MV-4-11 (cell line): ENCODE measurements at places on chromosomes 16 and 17.
A peak's percentile ranks its signal among the peaks of the same experiment; 100 is the strongest.

GRCh38 chr16:85194307-85195270 lies 82.3 kb upstream of the CIBAR2 start:
- no peak for DNase-seq

DNA sequence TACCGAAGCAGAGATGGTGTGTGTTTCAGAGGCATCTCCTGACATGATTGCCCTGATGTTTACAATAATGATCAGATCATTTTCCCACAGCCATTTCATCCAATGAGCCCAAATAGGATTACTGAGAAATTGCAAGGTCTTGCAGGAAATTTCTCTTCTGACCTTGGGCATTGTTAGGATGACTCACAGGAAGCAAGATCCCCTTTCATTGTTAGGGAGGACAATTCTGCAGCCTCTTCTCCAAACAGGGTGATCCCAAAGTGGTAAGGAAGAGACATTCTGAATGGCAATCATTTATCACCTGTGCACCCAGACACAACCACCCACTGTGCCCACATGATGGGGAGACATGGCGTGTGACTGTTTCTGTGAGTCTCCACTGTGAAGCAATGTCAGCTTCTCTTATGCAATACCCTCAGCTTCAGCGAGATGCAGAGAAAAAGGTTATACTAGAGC lies 306.7 kb upstream of the XYLT1 start:
- DNase-seq, result peak; percentile 5

DNA sequence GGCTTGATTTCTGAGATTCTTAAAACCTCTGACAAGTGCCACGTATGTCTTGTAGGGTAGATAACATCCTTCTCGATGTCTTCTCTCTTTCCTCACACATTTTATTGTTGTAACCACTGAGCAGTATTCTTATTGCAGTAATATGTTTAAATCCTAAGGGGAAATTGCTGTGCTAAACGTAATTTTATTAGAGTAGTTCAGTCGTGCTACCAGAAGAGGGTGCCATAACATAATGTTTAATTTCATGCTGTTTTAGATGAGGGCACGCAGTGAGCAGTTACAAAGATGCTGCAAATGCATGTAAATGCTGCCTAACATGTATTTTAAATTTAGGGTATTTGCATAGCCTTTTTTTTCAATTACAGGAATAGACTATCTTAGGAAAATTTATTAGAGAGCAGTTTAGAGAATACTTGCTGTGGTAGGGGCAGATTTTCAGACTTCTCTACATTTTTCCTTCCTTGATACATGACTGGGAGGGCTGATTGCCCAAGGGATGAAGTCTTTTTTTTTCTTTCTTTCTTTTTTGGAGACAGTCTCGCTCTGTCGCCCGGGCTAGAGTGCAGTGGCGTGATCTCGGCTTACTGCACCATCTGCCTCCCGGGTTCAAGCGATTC lies 51.7 kb downstream of the GAN start:
- DNase-seq, result peak; percentile 49

DNA sequence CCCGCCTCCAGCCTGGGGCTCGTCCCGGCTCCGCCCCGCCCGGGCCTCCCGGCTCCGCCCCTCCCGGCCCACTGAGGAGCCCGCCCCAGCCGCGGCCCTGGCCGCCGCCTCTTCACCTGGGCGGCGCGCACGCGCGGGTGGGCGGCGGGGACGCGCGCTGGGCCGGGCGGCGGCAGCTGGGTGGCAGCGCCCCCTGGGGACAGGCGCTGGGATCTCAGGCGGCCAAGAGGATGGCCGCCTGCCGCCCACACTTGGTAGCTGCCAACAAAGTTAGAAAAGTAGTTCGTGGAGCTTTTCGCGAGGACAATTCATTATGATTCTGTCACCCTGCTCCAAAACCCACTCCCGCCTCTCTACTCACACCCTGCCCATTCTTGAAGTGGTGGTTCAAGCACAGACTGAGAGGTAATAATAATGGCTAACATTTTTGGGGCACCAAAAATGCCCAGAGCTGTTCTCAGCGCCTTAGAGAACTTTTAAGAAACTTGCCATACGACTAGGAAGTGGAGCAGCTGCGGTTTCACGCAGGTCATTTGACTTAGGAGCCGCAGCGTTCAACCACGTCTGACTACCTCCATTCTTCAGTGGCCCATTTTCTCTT lies 340 bp upstream of the MYO1D start:
- DNase-seq, result peak; percentile 61

GRCh38 chr16:22356930-22357634 lies 17.3 kb downstream of the CDR2 start:
- no peak for DNase-seq

DNA sequence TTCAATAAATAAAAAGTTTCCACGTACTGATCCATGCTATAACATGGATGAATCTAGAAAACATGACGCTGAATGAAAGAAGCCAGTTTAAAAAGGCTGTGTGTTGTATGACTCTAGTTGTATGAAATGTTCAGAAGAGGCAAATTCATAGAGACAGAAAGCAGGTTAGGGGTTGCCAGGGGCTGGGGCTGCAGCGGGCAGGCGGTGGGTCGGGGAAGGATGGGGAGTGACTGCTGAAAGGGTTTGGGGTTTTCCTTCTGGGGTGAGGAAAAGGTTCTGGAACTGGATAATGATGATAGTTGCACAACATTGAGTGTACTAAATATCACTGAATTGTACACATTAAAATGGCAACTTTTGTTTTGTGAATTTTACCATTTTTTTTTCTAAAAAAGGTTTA lies 36.3 kb downstream of the NOL11 start:
- no peak for DNase-seq

GRCh38 chr17:57971572-57971971 lies 16.4 kb upstream of the CUEDC1 start:
- no peak for DNase-seq

DNA sequence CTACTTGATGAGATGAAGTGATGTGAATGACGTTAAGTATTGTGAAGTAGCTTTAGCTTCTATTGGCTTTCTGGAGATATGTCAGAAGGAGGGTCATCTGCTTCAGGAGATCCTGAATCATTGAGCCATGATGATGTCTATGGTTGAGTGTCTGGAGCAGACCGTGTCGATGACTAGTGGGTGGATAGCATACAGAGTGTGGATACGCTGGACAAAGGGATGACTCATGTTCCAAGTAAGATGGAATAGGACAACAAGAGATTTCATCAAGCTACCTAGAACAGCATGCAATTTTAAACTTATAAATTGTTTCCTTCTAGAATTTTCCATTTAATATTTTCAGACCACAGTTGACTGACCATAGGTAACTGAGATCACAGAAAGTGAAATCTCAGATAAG lies 116.1 kb upstream of the RBBP6 start:
- DNase-seq, result no peak

GRCh38 chr17:72349491-72349995 lies 228.7 kb downstream of the SOX9 start:
- no peak for DNase-seq

DNA sequence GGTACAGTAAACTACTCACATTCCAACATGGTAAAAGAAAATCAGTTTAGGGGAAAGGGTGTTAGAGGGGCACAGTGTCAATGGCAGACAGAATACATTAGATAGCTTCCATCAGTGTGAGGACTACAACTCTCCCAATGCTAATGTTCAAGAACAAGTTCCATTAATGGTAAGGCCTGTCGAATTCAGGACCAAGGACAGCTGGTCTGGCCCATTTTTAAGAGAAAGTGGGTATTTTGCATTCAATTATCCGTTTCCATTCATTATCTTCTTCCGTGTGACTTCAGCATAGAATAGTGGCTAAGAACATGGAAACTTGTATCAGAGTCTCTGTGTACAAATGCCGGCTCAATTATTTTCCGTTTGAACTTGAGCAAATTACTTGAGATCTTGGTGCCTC lies 98.4 kb downstream of the XYLT1 start:
- no peak for DNase-seq

DNA sequence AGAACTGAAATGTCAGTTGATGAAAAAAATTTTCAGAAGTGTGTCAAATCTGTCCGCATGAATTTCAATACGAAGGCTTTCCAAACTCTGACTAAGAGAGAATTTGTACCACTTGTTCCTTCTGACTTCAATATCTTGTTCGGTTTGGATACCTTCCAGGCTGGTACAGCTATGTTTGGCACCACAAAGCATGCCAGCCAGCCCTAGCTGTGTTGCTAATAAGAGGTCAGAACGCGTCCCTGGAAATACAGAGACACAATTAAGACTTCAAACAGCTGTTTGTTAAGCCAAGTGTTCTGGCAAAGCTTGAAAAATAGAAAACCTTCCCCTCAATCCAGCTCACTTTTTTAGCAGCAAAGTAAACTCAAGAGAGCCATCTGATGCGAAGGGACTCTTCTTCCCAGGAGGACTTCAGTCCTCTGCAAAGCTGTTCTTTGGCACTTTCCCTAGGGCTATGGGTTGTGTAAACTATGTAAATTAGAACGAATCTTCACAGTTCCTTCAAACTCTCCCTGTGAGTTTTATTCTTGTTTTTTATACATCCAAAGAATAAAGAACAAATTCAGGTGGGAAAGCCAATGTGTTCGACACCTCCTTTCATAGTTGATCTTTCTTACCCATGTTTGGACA lies 35.1 kb downstream of the GRB2 start:
- DNase-seq, result no peak

- no peak for DNase-seq
These were observed 14.6 kb upstream of the SPHK1 start for GRCh38 chr17:76369804-76370203.

DNA sequence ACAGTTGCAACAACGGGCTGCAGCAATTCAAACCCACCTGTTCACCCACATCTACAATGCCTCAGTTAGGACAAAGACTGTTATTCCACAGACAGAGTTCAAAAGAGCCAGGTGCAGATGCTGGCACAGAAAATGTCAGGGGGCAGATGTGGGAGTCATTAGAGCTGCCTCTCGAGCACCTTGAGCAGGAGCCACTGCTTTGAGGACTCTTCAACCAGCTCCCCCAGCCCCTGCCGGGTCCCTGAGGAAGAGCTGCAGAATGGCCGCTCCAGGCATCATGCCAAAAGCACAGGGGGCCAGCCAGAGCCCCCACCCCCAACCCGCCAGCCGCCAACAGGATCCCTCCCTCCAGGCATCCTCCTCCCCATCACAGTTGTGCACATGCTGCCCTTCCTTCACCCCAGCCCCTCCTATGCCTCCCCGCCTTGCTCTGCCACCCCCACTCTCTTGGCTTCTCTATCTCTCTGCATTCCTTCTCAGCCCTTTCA lies 20.8 kb downstream of the C17orf67 start:
- DNase-seq, result no peak

- DNase-seq, result no peak
These were observed 55.9 kb downstream of the SDK2 start for GRCh38 chr17:73588301-73588846.

DNA sequence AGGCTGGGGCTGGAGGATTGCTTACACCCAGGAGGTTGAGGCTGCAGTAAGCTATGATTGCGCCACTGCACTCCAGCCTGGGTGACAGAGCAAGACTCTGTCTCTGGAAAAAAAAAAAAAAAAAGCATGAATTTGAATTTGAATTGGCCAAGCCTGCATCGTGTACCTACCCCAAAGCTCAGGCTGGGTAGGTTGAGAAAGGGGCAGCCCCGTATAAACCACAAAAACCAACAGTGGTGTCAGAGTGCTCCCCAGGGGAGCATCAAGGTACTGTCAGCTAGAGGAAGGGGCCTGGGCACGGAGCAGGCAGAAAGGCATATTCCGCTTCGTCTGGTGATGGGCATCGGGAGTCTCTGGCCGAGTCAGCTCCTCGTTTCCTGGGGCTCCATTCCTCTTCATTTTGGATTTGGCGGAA lies 40.9 kb downstream of the RAP1GAP2 start:
- DNase-seq, result no peak

GRCh38 chr16:66851166-66851964 lies 7.2 kb downstream of the CA7 start:
- DNase-seq, result no peak

DNA sequence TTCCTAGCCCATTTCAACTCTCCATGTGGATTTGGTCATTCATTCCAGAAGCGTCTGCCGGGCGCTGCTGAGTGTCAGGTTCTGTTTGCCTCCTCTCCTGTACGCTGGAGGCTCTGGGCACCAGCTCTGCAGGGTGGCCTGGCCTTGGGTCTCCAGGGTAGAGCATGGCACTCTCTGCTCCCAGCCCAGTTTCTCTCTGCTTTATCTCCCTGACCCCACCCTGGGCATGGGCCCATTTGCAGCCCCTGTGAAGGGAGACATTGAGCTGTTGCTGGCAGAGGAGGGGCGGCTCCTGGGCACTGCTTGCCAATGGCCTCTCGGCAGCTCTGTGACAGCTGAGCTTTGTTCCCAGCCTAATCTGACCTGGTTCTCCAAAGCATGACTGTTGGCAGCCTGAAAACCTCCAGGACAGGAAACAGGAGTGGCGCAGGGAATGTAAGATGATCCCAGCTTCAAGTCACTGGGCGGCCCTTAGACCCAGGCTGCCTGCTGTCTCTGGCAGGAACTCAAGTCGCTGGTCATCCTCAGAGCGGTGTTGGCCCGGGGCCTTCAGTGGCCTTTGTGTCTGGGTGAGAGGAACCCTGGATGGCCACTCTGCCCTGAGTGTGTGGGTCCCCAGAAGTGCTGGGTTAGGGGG lies 146.8 kb downstream of the SEC14L1 start:
- DNase-seq, result no peak

GRCh38 chr16:66039793-66040192 lies 326.7 kb upstream of the CDH5 start:
- DNase-seq, result no peak

DNA sequence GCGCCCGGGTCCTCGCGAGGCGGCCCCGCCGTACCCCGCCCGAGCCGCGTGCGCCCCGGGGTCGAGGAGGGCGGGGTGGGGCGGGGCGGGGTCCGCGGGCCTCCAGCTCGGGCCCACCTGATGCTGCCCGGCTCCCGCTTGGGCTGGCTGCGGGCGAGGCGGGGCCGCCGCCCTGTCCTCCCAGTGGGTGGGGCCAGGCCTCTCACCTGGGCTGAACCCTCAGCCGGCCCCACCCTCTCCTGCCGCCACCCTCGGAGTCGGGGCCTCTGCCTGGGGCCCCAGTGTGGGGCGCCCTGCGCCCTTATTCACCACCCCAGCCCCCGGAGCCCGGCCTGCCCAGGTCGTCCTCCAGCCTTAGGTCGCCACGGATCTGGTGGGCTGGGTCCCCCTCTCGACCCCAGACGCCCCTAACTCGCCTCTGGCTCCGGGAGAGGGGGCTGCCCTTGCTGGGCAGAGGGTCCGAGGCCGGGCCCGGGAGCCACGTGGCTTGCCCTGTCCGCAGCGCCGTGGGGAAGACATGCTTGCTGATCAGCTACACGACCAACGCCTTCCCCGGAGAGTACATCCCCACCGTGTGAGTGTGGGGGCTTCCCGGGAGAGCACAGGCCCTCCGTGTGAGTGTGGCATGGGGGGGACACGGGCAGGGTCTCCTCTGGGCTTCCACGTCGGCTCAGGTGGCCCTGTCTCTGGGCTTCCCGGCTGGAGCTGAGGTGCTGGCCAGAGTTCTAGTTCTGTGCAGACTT lies 578 bp downstream of the RAC3 start:
- DNase-seq, result no peak

- DNase-seq, result no peak
These were observed 580 bp downstream of the TANC2 start for GRCh38 chr17:62966426-62967204.

DNA sequence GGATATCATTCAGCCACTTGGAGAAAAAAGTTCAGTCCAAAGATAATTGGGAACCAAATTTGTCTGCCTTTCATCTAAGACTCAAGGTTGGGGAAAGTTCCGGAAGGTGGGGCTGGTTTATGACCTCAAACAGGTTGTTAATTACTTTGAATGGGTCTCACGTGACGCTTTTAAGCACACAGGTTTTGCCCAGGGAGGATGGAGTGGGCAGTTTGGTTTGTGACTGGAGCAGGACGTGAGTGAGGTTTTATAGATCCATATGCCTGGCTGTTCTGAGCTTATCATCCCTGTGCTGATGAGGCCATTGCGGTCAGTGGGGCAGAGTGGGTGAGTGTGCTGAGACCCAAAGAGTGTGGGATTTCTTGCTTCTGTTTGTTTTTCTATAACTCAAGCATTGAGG lies 38.7 kb upstream of the GPRC5B start:
- DNase-seq, result no peak
